ENCODE measurements at places on chromosomes 2 and 18.

GRCh38 chr2:119592436-119592835 is 48.2 kb downstream of the CFAP221 start:
- H3K27ac ChIP-seq, result no peak overlapping the region
- no peak overlapping the region for H3K4me3 ChIP-seq
- H3K36me3 ChIP-seq, result no peaks in the 10 kb centered on the region
- H3K4me1 ChIP-seq, result no peaks in the 10 kb centered on the region
- peaks cover 20% of the 10 kb centered on the region for H3K27me3 ChIP-seq

DNA sequence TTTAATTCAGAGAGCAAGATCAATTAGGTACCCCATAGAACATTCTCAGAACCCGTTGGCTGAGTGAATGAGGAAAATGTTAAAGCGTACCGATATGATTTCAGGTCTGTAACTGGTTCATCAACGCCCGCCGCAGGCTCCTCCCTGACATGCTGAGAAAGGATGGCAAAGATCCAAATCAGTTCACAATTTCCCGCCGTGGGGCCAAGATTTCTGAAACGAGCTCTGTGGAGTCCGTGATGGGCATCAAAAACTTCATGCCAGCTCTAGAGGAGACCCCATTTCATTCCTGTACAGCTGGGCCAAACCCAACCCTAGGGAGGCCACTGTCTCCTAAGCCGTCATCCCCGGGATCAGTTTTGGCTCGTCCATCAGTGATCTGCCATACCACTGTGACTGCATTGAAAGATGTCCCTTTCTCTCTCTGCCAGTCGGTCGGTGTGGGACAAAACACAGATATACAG is 7.3 kb downstream of the TGIF1 start:
- H3K4me3 ChIP-seq, result no peak overlapping the region
- no peaks in the 10 kb centered on the region for H3K27me3 ChIP-seq
- no peak for DNase-seq
- peaks cover 13% of the 10 kb centered on the region for H3K36me3 ChIP-seq
- peak overlapping the region; percentile 98 for H3K27ac ChIP-seq

- no peaks in the 10 kb centered on the region for H3K4me1 ChIP-seq
- no peaks in the 10 kb centered on the region for H3K36me3 ChIP-seq
- no peak overlapping the region for H3K27ac ChIP-seq
These were observed 151.6 kb downstream of the PTGR3 start for GRCh38 chr18:75057169-75057960.

DNA sequence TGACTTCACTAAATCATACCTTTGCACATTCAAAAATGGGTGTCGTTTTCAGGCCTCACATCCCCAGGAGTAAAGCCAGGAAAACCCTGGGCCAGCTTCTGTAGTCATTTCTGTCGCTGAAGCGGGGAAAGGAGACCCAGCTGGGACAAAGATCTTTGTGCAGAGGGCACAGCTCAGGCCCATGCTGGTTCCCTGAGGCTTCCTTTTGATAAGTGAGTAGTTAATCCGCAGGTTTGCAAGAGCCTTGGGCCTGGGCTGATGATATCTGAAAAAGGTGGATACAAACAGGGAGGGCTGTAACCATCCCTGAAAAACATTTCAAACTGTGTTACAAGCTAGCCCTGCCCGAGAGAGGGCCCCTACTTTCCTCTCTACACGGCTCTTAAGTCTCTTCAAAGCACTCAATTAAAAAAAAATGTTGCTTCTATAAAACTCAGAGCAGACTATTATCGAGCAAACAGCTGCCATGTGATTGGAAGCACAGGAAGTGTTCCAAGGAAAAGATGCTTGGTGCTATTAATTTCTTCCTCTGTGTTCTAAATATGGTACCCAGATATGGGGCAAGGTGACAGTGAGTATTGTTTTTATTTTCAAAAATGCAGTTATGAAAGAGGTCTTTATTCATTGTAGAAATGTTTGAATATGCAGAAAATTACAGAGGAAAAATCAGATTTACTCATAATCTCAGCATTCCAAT is 117.2 kb downstream of the LNPK start:
- no peak for DNase-seq
- H3K4me1 ChIP-seq, result no peaks in the 10 kb centered on the region
- H3K27ac ChIP-seq, result no peak overlapping the region
- no peaks in the 10 kb centered on the region for H3K36me3 ChIP-seq
- H3K4me3 ChIP-seq, result no peak overlapping the region

DNA sequence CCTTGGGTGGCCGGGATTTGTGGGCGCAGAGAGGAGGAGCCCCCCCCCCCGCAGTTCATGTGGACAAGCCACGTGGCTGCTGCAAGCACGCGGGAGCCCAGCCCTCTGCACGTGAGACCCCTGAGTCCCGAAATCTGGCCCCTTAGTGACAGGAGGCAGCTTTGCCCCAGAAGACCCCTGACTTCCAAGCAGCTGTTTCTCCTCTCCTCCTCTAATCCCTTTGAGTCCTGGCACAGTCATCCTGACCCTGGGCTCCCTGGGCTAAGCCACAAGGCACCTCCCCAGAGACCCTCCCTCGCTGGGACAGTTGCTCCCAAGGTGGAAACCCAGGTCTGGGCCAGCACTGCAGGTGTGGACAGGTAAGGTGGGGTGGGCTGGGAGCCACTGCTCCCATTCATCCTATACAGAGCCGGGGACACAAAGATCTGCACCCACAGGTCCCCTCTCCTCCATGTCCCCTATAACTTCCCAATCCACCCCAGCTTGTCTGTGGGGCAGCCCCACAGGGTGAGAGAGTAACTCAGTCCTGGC is 923 bp downstream of the TEKT4 start:
- H3K4me3 ChIP-seq, result no peak overlapping the region
- H3K27ac ChIP-seq, result no peak overlapping the region
- no peaks in the 10 kb centered on the region for H3K4me1 ChIP-seq
- peaks cover 20% of the 10 kb centered on the region for H3K27me3 ChIP-seq
- DNase-seq, result no peak
- no peaks in the 10 kb centered on the region for H3K36me3 ChIP-seq

GRCh38 chr2:70312560-70312959 is 10.7 kb upstream of the FAM136A start:
- no peaks in the 10 kb centered on the region for H3K36me3 ChIP-seq
- DNase-seq, result no peak
- no peaks in the 10 kb centered on the region for H3K4me1 ChIP-seq
- no peak overlapping the region for H3K27ac ChIP-seq
- H3K4me3 ChIP-seq, result no peak overlapping the region

DNA sequence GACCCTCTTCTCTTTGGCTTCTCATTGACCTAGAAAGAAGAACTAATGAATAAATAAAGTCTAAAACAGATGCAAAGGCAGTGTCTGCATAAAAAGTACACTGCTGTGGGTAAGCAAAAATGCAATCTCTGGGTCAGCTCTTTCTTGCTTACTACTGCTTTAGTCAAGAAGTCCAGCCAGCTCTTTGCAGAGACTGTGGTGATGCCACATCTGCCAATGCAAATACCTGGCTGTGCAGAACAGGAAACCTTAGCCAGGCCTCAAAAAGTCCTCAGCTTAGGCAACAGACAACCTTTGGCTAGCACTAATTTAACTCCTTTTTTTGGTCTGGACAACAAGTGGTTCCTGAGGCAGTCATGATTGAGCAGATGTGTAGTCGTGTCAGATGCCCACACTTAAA is 73.6 kb upstream of the RND3 start:
- H3K36me3 ChIP-seq, result no peaks in the 10 kb centered on the region
- no peaks in the 10 kb centered on the region for H3K4me1 ChIP-seq
- no peak overlapping the region for H3K4me3 ChIP-seq
- no peak for DNase-seq

GRCh38 chr2:42008241-42008921 is 39.4 kb upstream of the PKDCC start:
- DNase-seq, result peak; percentile 50
- H3K4me1 ChIP-seq, result peaks cover 21% of the 10 kb centered on the region
- peaks cover 17% of the 10 kb centered on the region for H3K27me3 ChIP-seq
- no peak overlapping the region for H3K27ac ChIP-seq

GRCh38 chr2:108924580-108925251 is 64.3 kb downstream of the EDAR start:
- H3K27me3 ChIP-seq, result peaks cover 68% of the 10 kb centered on the region
- no peaks in the 10 kb centered on the region for H3K36me3 ChIP-seq
- H3K27ac ChIP-seq, result no peak overlapping the region
- H3K4me3 ChIP-seq, result no peak overlapping the region
- DNase-seq, result no peak
- H3K4me1 ChIP-seq, result peaks cover 4% of the 10 kb centered on the region

DNA sequence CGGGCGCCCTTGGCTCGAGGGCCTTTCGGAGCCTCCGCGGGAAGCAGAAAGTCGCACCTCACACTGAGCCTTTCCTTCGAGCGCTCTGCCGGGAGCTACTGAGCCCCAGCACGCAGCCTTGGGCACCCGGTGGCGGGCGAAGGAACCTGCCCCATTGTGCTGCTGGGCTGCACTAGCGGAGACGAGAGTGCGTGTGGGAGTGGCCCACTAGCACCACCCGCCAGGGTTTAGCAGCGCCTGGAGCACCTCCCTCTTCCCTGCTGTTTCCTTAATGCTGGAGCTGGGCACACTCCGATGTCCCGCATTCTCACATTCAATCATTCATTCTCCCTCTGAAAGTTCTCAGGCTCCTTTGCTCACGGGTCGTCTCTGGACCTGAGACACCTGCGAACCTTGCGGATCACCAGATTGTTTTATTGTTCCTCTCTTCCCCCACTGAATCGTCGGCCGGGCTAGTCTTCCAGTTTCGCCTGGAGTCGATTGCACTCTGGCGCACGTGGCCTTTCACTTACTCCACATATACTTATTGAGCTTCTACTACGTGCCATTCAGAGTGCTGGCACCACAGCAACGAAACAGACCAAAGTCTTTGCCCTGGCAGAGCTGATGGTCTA is 8.5 kb upstream of the PAX3 start:
- DNase-seq, result no peak
- H3K36me3 ChIP-seq, result no peaks in the 10 kb centered on the region
- H3K27ac ChIP-seq, result no peak overlapping the region
- peaks cover 21% of the 10 kb centered on the region for H3K4me1 ChIP-seq
- peaks cover 100% of the 10 kb centered on the region for H3K27me3 ChIP-seq
- H3K4me3 ChIP-seq, result no peak overlapping the region

DNA sequence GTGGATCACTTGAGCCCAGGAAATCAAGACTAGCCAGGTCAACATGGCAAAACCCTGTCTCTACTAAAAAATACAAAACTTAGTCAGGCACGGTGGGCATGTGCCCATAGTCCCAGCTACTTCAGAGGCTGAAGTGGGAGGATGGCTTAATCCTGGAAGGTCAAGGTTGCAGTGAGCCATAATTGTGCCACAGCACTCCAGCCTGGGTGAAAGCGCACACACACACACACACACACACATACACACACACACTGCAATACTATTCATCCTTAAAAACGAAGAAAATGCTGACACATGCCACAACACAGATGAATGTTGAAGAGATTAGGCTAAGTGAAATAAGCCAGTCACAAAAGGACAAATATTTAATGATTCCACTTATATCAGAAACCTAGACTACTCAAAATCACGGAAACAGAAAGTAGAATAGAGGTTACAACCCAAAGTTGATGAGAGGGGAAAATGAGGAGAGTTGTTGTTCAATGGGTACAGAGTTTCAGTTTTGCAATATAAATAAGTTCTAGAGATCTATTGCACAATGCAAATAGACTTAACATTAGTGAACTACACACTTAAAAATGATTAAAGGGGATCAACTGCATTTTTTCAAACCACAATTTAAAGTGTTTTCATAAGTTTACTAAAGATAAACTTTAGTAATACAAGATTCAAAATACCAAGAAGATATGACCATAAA is 114.5 kb downstream of the USP34 start:
- no peaks in the 10 kb centered on the region for H3K27me3 ChIP-seq
- H3K4me3 ChIP-seq, result no peak overlapping the region
- H3K27ac ChIP-seq, result no peak overlapping the region
- peaks cover 1% of the 10 kb centered on the region for H3K4me1 ChIP-seq
- peaks cover 40% of the 10 kb centered on the region for H3K36me3 ChIP-seq

Measured in mesenchymal stem cell (in vitro differentiated cells and primary cell).